ENCODE measurements at places on chromosomes 4 and X.
A peak's percentile ranks its signal among the peaks of the same experiment; 100 is the strongest.

DNA sequence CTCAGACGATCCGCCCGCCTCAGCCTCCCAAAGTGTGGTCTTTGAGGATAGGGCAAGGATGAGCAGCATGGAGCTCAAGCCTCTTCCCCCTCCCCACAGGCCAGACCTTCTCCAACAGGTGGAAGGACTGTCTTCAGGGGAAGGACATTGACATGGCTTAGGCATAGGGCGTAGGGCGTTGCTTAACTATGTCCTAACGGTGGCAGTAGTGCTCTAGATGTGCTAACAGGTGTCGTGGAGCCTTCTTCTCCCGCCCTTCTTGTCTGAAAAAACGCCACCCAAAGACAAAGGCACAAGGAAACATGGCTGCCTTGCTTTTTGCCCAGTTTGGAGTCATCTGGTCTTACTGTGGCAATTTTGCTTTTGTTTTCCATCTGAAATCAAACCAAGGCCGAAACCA lies 219.8 kb downstream of the OR13H1 start:
- peak; percentile 6 for DNase-seq

GRCh38 chr4:154137320-154137905 lies 348.5 kb upstream of the SFRP2 start:
- no peak for DNase-seq

GRCh38 chr4:70979445-70980008 lies 13.9 kb upstream of the DCK start:
- no peak for DNase-seq

DNA sequence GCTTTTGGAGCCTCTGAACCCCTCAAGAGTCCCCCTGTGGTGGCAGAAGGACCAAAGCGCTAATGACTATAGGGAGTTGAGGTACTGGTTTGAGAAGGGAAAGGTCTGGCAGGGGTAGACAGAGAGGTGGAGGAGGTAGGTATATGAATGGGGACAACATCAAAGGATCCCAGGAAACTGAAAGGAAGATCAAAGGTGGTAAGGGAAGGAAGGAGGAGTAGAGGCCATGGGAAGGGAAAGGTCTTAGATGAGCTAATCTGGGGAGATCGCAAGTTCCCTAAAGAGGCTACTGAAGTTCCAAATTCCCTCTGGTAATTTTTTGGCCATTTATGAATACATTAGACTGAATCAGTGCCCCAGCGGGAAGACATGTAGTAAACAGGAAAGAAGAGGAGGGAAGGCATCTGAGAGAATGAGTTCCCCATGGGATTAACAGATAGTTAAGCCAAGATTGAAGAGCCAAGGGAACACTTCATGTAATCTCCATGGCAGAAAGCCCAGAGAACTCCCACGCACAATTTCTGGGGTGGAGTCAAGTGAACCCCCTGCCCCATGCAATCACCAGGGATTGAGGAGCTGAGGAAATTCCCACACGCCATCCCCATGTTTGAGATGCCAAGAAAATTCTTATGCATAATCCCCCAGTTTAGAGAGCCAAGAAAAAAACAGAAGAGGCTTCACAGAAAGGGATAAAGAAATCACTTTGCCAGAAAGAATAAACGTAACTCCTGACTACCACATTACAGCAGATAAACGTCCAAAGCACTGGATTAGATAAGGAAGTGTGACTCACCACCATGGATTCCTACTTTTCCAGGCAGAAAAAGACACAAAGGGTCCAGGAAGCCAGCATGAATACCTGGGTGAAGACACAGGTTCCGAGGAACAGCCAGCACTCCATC lies 25.8 kb downstream of the ZNF630 start:
- peak; percentile 19 for DNase-seq

DNA sequence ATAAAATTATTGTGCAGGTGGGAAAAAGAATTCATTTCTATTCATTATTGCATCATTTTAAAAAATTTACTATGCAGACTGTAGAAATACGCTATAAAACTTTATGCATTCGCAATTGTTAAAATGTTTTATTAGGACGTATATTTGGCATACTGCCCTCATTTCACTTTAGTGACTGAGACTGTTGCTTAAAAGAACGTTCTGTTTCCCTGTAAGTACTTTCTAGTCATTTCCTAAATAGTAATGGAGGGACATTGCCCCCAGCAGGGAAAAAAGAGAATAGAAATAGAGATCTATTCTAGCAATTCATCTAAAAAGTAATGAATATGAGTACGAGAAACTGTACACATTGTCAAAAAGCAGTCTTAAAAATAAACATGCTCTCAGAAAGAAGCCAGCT lies 1295.8 kb upstream of the TENM3 start:
- DNase-seq = peak; percentile 51
